Stomach (tissue), 19 donors: ENCODE measurements at places on chromosomes 6 and 20.

GRCh38 chr20:55597526-55597925 is 407.8 kb downstream of the CBLN4 start:
- no peak for DNase-seq

- DNase-seq, result no peak
These were observed 245.1 kb downstream of the ERMARD start for GRCh38 chr6:169996378-169997051.

- DNase-seq, result no peak
These were observed 98.6 kb upstream of the CLDN20 start for GRCh38 chr6:155165029-155165710.

DNA sequence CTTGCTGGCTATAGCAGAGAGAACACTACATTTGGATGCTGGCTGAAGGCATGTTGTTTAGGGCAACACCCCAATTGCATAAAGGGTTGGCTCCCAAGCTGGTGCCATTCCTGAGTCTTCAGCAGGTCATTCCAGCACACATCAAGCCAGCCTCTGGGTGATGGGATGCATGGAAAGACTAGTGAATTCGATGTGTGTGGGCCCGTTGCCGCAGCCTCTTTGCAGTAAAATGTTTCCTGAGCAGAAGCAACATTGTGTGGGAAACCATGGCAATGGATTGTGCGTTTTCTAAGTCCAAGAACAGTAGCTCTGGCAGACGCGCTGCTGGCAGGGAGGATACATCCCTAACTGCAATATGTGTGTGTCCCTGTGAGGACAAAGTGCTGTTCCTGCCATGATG is 142.4 kb upstream of the SLC24A3 start:
- DNase-seq, result no peak

GRCh38 chr6:26187292-26187691 is 100.1 kb downstream of the HFE start:
- DNase-seq, result no peak

- no peak for DNase-seq
These were observed 50.5 kb downstream of the FHL5 start for GRCh38 chr6:96613291-96613999.

GRCh38 chr6:41676431-41676830 is 38.2 kb downstream of the MDFI start:
- no peak for DNase-seq
